ENCODE measurements at places on chromosomes 11 and 22. TPM values are rescaled to one million over a fixed set of nuclear protein-coding genes. Genes with fewer than 3 reads are reported as not detected.

- no peak overlapping the region for H3K27ac ChIP-seq
- H3K27me3 ChIP-seq = no peaks in the 10 kb centered on the region
- no peak for DNase-seq
- H3K4me3 ChIP-seq = no peak overlapping the region
Observed at GRCh38 chr11:74714904-74715303, 16.3 kb downstream of the CHRDL2 start.

DNA sequence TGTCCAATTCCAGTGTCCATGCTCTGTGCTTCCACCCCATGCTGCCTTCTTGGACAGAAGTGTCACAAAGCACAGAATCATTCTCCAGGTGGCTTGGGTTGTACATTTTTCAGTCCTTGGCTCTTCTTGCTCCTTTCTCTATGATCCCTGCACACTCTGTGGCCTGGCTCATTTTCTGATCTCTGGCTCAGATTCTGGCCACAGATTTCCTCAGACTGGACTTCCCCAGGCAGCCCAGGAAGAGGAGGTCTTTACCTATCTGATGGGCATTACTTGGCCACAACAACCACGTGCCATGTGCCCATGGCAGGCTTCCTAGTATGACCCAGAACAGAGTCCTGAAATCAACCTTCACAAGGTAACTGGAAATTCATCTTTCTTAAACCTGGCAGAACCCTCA is 27.2 kb downstream of the SYTL2 start:
- H3K27me3 ChIP-seq = no peaks in the 10 kb centered on the region
- H3K4me3 ChIP-seq = no peak overlapping the region
- no peak for DNase-seq
- H3K27ac ChIP-seq = no peak overlapping the region
- no peaks in the 10 kb centered on the region for H3K4me1 ChIP-seq
- H3K36me3 ChIP-seq = no peaks in the 10 kb centered on the region

DNA sequence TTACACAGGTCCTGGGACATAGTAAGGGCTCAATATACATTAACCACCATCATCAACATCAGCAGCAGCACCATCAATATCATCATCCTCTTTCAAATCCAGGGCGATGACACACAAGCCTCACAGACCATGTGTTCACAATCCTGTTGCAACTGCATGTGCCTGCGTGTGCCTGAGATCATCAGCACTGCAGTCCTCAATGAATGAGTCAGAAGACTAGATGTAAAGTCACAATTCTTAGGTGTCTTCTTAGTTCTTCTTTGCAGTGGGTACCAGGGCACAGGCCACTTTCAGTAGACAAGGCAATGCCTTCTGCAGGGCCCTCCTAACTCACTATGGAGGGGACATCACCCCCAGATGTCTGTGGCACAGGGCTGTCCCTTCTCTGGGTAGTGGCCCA is 111.1 kb downstream of the MYO18B start:
- no peak for DNase-seq
- no peak overlapping the region for H3K4me3 ChIP-seq
- no peaks in the 10 kb centered on the region for H3K36me3 ChIP-seq
- H3K27ac ChIP-seq = no peak overlapping the region
- H3K27me3 ChIP-seq = no peaks in the 10 kb centered on the region
- H3K4me1 ChIP-seq = no peaks in the 10 kb centered on the region

DNA sequence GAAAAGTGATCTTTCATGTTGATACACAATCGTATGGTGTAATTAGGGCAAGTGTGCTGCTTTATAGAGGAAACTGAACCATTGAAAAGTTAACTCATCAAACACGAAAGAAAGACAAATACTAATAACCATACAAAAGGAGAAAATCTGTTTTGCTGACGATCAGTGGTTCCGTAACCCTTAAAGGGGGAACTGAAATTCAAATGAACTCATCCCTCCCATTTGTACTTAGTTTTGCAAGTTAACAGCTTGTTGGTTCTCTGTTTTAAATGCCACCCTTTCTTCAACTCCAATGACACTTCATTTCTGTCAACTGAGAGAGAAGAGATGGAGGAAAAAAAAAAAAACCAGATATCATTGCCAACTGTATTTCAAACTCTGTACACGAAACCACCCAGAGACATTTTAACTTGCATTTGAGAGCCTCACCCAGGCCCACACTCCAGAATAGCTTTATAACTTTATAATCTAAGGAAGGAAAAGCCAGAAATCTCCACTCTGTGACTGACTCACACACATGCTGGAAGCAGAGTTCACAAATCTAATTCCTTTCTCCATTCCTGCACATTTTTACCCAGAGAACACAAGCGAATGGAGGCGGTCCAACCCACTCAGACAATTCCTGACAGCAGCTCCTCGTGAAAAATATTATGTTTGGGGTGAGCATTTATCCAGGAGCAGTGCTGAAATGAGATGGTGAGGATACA is 17.4 kb upstream of the CSNK2A3 start:
- no peaks in the 10 kb centered on the region for H3K27me3 ChIP-seq
- H3K4me3 ChIP-seq = no peak overlapping the region
- peaks cover 7% of the 10 kb centered on the region for H3K36me3 ChIP-seq
- H3K27ac ChIP-seq = no peak overlapping the region

GRCh38 chr11:1323774-1324173 is 14.3 kb upstream of the TOLLIP start:
- H3K27me3 ChIP-seq = no peaks in the 10 kb centered on the region
- no peak overlapping the region for H3K4me3 ChIP-seq
- H3K36me3 ChIP-seq = no peaks in the 10 kb centered on the region

GRCh38 chr11:13384908-13385640 is 77.9 kb downstream of the BTBD10 start:
- H3K27ac ChIP-seq = no peak overlapping the region
- no peaks in the 10 kb centered on the region for H3K4me1 ChIP-seq
- H3K4me3 ChIP-seq = no peak overlapping the region
- peaks cover 3% of the 10 kb centered on the region for H3K36me3 ChIP-seq

DNA sequence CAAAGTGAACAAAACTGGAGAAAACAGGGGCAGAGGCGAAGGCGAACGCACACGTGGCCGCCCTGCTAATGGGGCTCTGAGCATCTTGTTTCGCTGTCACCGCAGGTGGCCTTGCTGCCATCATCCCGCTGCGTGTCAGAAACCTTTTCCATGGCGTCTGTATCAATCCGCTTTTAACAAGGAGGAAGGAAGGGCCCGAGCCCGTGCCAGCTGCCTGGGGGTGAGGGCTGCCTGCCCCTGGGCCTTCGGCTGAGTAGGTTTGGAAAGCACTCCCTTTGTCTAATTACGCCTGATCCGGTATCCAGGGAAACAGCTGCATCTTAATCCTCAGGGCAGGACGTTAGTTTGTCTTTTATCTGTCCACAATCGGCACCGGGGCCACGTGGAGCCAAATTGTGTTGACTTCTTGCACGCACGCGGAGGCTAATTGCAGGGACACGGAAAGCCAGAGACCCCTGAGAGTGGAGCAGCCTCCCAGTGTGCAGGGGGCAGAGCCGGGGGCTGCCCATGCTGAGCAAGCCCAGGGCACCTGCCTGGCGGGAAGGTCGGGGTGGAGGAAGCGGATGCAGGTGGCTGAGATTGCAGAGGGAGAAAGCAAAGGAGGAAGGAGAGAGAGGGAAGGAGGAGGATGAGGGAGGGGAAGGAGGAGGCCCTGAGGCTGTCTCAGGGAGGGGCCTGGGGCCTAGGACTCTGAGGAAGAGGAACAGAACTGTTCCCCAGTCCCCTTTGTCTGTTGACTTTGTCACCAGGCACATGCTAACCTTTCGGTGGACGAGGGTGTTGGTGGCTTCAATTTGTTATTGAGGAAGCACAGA is 19.2 kb upstream of the TH start:
- H3K27me3 ChIP-seq = peaks cover 3% of the 10 kb centered on the region
- H3K36me3 ChIP-seq = no peaks in the 10 kb centered on the region
- H3K27ac ChIP-seq = no peak overlapping the region
- no peak overlapping the region for H3K4me3 ChIP-seq

The RASSF7 gene
- 106 TPM for total RNA-seq

DNA sequence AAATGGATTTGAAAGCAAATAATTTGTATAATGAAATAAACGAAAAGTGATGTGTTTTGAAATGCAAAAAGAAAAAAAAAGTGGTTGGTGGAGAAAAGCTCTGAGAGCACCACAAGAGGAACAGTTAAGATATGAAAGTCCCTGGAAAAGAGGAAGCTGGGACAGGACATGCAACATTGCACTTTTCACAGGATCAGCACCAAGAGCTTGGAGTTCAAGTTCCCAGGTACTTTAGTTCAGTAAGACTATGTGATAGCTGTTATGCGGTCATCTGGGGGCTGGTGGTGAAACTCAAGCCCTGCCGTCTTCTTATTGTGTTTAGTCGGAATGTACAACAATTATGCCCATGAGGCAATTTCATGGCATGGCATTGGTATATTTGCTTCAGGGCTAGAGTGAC is 17.1 kb upstream of the MS4A4A start:
- no peaks in the 10 kb centered on the region for H3K4me1 ChIP-seq
- H3K27me3 ChIP-seq = no peaks in the 10 kb centered on the region
- no peaks in the 10 kb centered on the region for H3K36me3 ChIP-seq

DNA sequence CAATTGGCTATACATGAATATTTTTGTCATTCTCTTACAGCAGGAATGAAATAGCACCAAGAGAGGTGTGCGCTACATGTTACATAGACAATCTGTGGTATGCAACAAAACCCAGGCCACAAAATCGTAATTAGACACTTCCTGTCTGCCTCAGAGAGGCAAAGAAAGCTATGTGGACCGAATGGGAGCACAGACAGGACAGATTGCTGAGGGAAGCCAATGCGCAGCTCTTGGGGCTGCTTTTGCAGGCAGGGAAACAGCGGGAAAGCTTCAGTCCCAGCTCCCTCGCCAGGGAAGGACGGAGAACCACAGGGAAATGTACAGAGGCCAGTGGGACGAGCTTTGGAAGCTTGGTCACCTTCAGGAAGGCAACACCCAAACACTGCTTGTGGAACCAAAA is 40.9 kb downstream of the SERPINH1 start:
- H3K27me3 ChIP-seq = no peaks in the 10 kb centered on the region
- no peaks in the 10 kb centered on the region for H3K4me1 ChIP-seq
- no peak for DNase-seq
- no peak overlapping the region for H3K27ac ChIP-seq
- no peaks in the 10 kb centered on the region for H3K36me3 ChIP-seq

GRCh38 chr11:130099356-130099755 is 29.7 kb downstream of the APLP2 start:
- DNase-seq = no peak
- no peaks in the 10 kb centered on the region for H3K36me3 ChIP-seq
- no peak overlapping the region for H3K4me3 ChIP-seq
- H3K27me3 ChIP-seq = no peaks in the 10 kb centered on the region

The CD3D gene
- 8.7 TPM for total RNA-seq

Measured in kidney (tissue), 22 donors.